Osteocyte (in vitro differentiated cells): ENCODE measurements at places on chromosomes 1 and 21.

GRCh38 chr1:107748531-107748930 lies 216.4 kb downstream of the VAV3 start:
- no peak for DNase-seq

- no peak for DNase-seq
Measured at GRCh38 chr1:61459345-61459744, 265.6 kb downstream of the TM2D1 start.

- no peak for DNase-seq
Measured at GRCh38 chr1:159088050-159088449, 11.5 kb upstream of the AIM2 start.

DNA sequence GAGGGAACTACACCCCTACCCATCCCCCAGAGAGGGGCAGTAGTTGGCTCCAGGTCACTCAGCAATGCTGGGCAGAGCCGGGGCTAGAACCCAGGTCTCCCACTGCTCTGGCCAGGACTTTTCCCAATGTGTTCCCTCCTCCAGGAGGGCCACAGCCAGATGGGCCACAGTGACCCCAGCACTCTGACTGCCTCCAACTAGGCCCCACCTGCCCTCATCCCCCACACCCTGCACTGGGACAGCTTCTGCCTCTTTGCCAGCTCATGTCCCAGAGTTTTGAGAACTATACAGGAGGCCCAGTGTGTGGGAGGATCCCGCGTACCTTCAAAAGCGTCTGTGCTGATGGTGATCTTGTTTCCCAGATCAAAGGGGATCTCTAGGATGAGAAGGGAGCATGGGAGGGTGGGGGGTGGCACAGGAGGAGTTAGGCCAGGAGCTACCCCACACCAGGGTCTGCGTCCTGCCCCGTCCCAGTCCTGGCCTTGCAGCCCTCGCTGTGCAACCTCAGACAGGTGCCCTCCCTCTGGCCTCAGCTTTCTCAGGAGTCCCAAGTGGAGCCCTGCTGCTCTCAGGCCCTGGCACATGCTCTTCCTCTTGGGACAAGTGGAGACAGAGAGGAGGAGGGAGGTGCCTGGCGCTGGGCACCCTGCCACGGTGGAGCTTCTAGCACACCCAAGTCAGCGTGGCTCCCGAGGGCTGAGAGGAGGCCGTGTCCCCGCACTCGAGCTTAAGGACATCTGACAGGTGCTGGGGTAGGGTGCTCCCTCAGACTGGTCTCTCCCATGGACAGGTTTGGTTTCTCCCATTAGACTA lies 22.0 kb downstream of the MYOM3 start:
- no peak for DNase-seq

DNA sequence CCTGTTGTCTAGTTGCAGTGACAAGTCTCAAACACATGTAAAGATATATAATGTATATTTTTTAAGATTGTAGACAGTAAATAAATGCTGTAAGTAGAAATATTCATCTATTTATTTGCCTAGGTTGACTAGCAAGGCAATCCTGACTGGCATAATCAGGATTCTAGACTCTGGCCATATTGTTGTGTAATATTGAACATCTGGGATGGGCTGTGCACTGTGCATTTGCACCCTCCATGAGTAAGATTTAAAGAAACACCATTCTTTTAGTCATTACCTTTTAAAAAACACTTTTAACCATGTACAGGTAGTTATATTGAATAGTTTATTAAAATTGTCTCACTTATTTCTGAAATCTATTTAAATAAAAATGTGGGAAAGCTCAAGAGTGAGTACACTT lies 32.4 kb downstream of the RASAL2 start:
- DNase-seq, result no peak

GRCh38 chr1:18681423-18681835 lies 50.8 kb downstream of the PAX7 start:
- DNase-seq, result no peak

GRCh38 chr1:95408507-95409136 lies 174.6 kb downstream of the RWDD3 start:
- no peak for DNase-seq

GRCh38 chr1:94709891-94710581 lies 110.1 kb upstream of the SLC44A3 start:
- DNase-seq, result peak; percentile 56

GRCh38 chr1:67610450-67610849 lies 74.6 kb upstream of the GADD45A start:
- DNase-seq, result no peak

GRCh38 chr1:184176058-184176457 lies 124.5 kb downstream of the TSEN15 start:
- no peak for DNase-seq

- no peak for DNase-seq
Measured at GRCh38 chr1:18009055-18009454, 98.5 kb upstream of the IGSF21 start.

GRCh38 chr1:23381233-23381885 lies 11.7 kb upstream of the ZNF436 start:
- no peak for DNase-seq

DNA sequence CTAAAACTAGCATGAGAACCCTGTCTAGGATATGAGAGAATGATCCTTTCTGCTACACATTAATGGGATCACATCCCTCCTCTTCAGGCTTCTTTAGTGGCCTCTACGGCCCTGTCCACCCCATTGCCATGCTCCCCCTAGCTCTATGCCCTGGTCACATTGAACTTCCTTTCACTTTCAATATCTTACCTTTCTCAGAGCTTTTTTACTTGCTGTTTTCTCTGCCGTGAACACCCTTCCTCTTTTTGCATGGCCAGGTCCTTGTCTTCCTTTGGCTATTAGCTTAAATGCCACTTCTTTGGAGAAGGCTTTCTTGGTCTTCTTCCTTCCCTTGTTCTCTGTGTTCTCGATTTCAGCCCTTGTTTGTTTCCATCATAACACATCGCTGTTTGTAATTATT lies 97.4 kb downstream of the GIPC2 start:
- no peak for DNase-seq
